ENCODE measurements at places on chromosomes 4 and X.
A peak's percentile ranks its signal among the peaks of the same experiment; 100 is the strongest.

GRCh38 chr4:72997409-72997808 is 72.1 kb downstream of the COX18 start:
- DNase-seq = no peak

- DNase-seq = peak; percentile 20
These were observed 17.8 kb downstream of the ZNF81 start for GRCh38 chrX:47854474-47854873.

DNA sequence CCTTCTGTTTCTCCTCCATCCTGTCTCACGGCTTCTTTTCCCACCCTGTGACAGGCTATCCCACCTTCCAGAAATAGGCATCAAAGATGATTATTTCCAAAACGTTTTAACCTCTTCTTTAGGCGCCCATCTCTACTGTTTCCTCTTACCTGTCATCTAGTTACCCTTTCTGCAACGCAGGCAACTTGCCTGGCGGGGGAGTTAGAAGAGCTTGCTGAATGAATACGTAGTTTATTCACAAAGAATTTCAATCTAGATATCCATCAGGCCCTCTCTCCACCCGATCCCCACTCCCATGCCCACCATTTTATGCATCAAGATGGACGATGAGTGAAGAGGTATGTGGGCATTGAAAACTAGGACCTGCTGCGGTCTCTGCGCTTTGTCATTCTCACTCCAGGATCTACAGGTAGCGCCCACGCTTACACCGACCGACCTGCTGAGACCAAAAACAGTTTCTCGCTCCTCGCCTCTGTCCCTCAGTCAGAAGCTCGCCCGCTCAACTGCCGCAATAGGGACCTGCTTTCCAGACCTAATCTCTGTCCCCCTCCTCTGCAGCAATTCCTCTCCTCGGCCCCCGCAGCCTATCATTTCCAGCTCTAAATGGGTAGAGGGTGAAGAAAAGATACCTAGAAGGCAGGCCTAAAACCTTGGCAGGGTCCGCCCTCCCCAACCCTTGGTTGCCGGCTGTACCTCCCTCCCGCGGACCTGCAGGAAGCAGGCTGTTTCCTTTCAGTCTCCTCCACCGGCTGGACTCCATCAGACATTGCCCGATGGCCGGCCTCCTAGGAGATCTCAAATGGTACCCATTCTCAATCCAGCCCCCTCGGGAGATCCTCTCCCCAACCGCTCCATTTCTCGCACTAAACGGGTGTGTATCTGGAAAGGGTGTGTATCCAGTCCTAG is 624 bp downstream of the BEX5 start:
- peak; percentile 10 for DNase-seq

GRCh38 chr4:158998624-158999023 is 104.3 kb upstream of the RAPGEF2 start:
- no peak for DNase-seq

DNA sequence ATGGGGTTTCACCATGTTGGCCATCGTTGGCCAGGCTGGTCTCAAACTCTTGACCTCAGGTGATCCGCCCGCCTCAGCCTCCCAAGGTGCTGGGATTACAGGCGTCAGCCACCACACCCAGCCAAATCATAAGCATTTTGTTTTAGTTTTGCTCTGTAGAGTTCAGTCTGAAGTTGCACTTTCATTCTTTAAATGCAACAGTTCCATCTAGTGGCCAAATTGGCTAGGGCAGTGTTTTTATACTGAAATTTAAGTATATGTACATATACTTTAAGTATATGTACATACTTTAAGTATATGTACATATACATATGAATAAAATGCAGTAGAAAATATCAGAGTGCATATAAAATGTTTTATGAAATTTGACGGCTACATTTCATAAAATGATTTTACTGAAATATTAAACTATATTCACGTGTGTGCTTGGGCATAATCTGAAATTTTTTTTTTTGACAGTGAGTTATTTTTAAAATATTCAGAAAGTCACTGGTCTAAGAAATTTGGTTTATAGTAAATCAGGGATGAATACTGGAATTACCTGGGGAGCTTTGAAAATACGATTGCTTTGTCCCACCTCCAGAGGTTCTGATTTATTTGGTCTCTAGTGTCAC is 145.5 kb downstream of the NWD2 start:
- peak; percentile 25 for DNase-seq

- DNase-seq = no peak
These were observed 1.1 kb downstream of the HSPA4L start for GRCh38 chr4:127783026-127783769.

DNA sequence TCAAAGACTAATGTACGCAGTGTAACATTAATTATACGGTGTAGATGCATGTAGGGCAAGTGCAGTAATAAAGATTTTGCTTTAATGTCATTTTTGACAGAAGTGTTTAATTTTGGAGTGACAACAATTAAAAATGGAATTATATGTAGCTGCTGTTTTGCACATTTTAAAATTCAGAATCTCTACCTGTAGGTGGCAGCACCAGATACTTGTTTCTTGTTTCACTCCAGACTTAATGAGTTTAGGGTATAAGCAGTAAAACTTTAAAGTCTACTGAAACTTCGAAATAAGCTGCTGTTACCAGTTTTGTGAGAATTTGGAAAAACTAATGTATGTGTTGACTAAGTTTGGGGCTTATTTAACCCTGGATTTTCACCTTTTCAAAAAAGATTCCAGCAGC is 144.9 kb downstream of the POLA1 start:
- peak; percentile 19 for DNase-seq

DNA sequence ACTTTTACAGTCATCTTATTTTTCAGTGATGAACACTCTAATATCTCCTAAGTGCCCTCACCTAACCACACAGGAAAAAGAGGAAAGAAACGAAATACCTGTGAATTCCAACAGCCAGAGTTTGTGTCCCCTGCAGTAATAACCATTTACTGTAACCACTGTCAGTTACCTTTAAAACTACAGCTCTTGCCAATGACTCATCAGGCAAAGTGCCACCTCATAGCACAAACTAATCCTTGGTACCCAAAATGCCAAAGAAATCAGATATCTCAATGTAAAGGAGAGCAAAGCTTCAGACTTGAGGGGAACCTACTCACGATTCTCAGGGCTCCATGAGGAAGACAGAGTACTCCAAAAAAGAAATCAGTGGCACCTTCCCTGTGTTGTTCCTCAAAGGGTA is 146.5 kb downstream of the NDST3 start:
- no peak for DNase-seq

- DNase-seq = no peak
These were observed 2637.0 kb downstream of the PCDH7 start for GRCh38 chr4:33357121-33357520.

- no peak for DNase-seq
These were observed at the start of gene IQSEC2 for GRCh38 chrX:53281321-53281822. Gene IQSEC2 (minus strand): TSS chrX:53281584.

GRCh38 chr4:47135210-47135609 is 103.8 kb downstream of the GABRB1 start:
- no peak for DNase-seq

- DNase-seq = no peak
These were observed 207.5 kb downstream of the ANK2 start for GRCh38 chr4:113256946-113257345.
